ENCODE measurements at places on chromosomes 1 and 21.

GRCh38 chr1:7672864-7673263 is 98.2 kb upstream of the VAMP3 start:
- no peak for DNase-seq

DNA sequence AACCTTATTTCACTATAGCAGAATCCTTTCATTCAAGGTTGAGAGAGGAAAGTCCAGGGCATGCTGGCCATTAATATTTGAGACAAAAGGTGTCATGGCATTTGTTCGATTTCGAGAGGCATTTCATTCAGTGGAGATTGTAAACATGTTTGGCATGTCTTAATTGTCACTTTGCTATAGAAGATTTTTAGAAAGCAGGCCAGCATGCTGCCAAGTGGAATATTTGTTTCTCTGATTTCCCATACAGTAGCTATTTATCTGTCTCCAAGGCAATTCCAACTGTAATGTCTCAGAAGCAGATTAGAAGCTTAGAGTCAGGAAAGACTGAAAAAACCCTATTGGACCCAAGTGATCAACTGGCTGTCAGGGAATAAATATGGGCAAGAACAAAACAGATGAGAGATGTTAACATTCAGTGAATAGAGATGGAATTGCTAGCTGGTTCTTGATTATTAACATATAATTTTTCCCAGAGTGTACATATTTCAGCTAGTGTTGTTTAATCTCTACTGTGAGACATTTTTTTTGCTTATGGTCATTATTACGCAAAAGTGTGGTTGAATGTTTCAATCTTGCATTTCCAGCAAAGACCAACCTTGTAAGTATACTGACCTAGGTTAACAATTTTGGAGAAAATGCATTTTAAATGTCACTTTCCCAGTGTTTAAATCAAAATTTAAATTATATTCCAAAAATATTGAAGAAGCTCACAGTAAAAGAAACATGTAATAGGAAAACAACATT is 174.6 kb downstream of the KCNK2 start:
- DNase-seq, result no peak

GRCh38 chr1:161914595-161914994 is 109.1 kb downstream of the OLFML2B start:
- DNase-seq, result no peak

- DNase-seq, result no peak
Measured at GRCh38 chr21:28590676-28591075, 402.0 kb downstream of the LTN1 start.

- DNase-seq, result no peak
Measured at GRCh38 chr1:24830680-24831272, 85.5 kb downstream of the CLIC4 start.

DNA sequence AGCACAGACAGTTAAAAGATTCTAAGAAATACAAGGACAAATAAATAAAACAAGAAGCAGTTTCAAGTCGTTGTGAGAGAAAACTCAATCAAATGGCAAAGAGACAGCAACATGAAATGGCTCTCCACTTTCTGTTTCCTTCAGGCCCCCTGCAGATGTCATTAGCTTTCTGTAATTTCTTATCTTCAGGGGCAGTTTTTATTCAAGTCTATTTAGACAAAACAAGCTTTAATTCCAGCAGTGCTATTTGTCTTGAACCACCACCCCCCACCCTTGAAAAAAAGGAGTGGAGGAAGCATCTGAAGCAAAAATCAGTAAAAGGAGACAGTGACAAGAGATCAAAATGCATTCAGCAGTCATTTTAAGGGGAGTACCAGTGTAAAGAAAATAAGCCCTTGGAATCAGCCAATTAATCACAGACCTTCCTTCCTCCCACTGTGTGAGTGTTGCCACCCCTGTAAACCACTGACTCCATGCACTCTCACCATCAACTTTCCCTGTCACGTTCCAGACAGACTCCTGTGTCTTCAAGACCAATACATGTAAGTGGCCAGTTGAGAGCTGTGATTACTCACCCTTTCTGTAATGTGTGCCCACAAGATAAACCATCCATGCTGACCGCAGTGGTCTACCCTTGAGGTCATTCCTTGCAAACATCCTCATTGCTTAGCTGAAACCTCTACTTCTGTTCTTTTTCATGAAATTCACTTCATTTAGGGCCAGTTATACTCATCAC is 136.1 kb upstream of the HOOK1 start:
- DNase-seq, result no peak

DNA sequence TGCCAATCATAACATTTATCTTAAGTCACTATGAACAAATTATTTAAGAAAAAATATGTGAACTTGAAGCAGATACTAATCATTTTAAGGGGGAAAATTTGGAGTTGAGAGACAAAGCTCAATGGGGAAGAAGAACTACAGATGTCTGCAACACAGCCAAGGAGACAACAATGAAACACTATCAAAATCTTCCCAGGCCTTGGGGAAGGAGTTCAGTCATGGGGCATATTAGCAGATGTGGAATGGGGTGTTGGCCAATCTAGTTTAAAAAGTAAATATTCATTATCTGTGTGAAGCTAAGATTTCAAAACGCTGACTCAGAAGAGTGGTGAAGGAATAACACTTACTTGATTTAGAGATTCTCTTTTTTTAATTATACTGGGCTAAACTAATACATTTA is 671.6 kb upstream of the ZP4 start:
- no peak for DNase-seq

- DNase-seq, result no peak
Measured at GRCh38 chr1:38231941-38232340, 185.3 kb upstream of the POU3F1 start.

DNA sequence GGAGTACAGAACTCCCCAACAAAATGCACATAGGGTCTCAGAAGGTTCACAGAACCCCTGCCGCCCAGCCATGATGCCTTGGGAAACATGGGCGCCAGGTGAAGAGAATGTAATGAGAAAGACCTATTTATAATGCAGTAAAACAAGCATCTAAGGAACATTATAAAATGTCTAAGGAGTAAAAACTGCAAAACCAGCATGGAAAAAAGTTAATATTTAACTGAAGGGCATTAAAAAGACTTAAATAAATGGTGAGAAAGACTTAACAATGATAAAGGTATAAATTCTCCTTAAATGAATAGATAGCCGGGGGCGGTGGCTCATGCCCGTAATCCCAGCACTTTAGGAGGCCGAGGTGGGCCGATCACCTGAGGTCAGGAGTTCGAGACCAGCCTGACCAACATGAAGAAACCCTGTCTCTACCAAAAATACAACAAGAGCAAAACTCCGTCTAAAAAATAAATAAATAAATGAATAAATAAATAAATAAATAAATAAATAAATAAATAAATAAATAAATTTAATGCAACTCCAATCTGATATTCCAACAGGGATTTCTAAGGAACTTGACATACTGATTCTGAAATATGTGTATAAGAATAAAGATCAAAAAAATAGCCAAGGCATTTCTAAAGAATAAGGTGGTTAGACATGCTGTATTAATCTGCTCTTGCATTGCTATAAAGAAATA is 27.3 kb upstream of the ACOT11 start:
- DNase-seq, result no peak

GRCh38 chr1:44619261-44619900 is 54.9 kb downstream of the TMEM53 start:
- DNase-seq, result no peak

DNA sequence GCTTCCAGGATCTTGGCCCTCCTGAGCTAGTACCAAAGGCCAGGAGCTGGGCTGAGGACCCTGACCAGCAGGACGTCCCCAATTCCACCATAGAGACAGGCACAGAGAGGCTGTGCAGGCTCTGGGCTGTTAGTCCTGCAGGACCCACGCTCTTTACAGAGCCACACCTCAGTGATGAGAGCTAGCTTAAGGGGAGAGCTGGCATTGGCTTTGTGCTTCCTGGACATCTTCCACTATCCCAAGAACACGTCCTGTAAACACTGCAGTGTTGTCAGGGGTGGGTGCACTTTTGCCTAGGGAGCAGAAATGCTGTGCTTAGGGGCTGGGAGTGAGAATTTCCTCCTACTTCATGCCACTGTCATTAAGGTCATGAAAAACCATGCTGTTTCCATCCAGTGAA is 91.7 kb upstream of the EDN2 start:
- DNase-seq, result no peak

- no peak for DNase-seq
Measured at GRCh38 chr1:39777306-39777705, 6.2 kb upstream of the OXCT2 start.

- DNase-seq, result no peak
Measured at GRCh38 chr21:31338908-31339368, 5.1 kb downstream of the TIAM1 start.

DNA sequence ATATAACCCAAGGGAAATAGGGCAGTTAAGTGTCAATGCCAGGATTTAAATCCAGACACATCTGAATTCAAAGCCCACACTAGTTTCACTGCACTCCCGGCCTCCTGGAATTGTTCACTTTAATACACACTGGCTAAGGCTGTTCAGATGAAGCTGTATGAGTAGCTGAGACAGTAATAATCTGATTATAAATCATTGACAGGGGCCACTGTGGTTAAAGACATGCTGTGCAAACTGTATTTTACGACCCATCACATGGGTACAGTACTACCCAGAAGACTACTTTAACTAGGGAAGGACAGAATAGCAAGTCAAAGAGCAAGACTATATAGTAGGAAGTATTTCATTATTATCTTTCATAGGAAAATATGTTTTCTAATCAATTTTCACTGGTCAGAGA is 16.1 kb upstream of the NTNG1 start:
- DNase-seq, result no peak

All from stimulated activated CD8-positive, alpha-beta memory T cell treated with anti-CD3 and anti-CD28 coated beads, Interleukin-4, amount 100 ng/mL, for 1 hour (primary cell).